GM10248 (cell line): ENCODE measurements at places on chromosomes 2 and 18.

- no peak for DNase-seq
Observed at GRCh38 chr2:30984148-30984547, 154.1 kb downstream of the GALNT14 start.

DNA sequence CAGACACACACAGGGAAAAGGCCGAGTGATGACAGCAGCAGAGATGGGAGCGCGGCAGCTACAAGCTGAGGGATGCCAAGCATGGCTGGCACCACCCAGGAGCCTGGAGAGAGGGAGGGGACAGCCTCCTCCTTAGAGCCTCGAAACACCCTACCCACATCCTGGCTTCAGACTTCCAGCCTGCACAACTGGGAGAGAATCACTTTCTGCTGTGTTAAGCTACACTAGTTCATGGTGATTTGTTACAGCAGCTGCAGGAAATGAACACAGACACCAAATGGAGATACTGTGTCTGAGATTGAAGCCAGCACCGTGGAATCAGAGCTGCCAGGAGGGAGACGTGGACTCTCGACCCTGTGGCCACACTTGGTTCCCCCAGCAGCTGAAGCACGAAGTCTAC, 27.5 kb upstream of the FOSL2 start:
- no peak for DNase-seq

- DNase-seq, result no peak
Observed at GRCh38 chr2:60484133-60484645, 69.3 kb downstream of the BCL11A start.

DNA sequence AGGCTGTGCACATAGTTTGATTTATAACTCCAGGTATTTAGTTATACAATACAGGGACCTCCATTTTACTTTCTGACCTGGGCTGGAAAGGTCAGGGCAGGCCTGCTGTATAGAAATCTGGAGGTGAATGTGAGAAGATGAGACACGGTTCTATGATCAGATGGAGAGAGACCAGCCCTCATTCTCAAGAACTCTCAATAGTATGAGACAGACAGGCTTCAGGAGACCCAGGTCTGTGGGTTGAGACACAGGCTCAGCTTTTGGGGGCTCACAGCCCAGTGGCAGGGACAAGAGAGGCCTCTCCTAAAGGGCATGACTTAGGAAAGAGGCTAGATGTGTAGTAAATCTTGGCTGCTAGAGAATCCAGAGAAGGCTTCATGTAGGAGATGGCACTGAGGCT, 719 bp upstream of the ATP6V1B1 start:
- DNase-seq, result no peak

DNA sequence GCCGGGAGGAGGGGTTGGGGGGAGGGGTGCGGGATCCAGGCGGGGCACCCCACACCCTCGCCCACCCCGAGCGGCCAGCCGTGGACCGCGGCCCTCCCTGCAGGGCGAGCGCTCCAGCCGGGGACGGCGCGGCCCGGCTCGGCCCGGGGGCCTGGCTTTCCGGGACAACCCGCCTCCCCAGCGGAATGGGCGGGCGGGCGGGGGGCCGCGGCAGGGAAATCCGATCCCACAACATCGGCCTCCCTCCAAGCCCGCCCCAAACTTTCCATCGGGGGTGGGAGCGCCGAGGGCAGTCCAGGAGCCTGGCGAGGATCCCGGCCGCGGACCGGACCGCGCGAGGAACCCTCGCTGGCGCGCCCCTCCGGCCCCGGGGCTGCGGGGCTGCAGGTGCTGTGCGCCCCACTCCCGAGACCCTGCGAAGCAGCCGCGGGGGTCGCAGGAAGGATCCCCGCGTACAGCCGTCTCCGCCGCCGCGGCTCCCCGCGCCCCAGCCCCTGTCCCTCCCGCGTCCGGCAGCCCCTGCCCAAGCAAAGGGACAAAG, 529 bp downstream of the SEMA4C start:
- DNase-seq, result no peak

DNA sequence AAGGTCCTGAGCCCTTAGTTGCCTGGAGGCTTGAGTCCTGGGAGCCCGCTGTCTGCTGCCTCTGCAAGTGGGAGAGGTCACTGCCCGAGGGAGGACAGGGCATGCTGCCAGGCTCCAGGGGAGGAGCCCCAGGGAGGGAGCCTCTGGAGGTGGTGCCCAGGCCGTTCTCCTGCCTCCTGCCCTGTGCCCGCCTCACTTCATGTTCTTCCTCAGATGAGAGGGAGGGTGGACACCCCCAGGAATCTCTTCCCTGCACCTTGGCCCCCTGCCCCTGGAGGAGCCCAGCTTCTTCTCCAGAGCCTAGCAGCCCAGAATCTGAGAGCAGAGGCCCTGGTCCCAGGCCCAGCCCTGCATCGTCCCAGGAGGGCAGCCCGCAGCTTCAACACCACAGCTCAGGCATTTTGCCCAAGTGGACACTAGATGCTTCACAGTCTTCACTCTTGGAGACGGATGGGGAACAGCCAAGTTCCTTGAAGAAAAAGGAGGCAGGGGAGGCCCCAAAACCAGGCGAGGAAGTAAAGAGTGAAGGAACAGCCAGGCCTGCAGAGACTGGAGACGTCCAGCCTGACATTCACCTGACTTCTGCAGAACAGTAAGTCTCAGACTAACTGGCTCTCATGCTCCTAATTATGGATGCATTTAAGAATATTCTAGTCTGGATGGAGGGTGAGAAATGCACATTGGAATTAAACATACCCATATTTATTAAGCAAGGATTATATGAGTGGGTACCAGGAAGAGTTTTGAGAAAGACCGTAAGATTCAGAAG, 12.1 kb downstream of the PSD4 start:
- no peak for DNase-seq

DNA sequence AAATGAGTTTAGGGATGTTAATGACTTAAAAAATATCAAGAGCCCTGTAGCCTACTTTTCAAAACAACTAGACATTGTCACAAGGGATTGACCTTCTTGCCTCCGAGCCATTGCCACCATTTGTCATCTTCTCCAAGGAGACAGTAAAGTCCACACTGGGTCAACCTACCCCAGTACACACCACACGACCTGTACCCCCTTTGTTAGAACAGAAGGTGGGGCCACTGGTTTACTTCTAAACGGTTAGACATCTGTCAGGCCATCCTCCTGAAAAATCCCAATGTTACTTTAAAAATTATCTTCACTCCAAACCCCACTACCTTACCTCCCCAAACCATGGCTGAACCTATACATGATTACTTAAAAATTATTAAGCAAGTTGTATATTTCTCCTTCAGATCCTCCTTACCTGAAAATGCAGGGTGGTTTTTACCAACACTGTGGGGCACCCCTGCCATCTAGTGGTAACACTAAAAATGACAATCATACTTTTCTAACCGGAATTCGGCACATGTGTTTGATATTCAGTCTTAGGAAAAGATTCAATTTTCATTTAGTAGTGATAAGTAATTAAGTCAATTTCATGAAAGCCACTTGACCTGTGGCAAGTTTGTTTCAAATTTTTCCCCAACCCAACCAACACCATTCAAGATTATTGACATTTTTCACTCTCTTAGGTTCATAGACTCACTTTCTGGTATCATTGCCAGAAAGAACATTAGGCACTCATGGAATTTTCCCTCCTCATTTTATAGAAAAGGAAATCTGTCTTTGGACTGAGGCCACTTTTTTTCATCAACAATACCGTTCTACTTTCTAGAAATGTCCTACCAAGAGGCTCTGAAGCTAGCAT, 265.3 kb upstream of the PKDCC start:
- DNase-seq, result peak; percentile 34

DNA sequence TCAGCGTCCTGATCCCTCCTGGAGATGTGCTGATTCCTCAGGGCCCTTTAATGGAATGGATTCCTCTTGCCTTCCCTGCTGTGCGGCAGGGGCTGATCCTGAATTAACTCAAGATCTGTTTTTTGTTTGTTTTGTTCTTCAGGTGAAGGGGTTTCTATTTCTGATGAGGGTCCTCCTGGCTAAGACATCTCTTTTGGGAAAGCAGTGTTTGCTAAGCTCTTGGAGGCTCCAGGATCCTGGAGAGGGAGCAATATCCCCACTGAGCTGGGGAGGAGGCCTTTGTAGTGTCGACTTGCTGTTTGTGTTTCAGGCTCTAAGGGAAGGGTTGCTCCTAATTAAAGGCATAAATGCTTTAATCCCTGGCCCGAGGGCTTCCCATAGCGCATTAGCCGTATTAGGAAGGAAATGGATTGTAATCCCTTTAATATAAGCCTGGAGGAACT, 65.3 kb upstream of the FOXI3 start:
- no peak for DNase-seq

DNA sequence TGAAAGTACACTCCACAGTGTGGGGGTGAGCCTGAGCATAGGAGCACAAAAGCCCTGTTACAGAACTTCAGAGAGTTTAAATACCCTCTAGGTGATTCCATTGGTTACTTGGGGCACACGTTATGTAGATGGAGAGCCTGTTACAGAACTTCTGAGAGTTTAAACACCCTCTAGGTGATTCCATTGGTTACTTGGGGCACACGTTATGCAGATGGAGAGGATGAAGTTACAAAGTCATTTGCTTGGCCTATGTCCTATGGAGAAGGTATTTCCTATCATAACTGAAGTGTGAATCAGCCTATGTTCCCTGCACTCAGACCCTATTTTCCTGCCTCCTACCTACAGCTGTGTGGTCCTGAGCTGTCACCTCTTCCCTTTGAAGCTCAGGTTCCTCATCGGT, 3.8 kb upstream of the CAPN10 start:
- DNase-seq, result no peak

DNA sequence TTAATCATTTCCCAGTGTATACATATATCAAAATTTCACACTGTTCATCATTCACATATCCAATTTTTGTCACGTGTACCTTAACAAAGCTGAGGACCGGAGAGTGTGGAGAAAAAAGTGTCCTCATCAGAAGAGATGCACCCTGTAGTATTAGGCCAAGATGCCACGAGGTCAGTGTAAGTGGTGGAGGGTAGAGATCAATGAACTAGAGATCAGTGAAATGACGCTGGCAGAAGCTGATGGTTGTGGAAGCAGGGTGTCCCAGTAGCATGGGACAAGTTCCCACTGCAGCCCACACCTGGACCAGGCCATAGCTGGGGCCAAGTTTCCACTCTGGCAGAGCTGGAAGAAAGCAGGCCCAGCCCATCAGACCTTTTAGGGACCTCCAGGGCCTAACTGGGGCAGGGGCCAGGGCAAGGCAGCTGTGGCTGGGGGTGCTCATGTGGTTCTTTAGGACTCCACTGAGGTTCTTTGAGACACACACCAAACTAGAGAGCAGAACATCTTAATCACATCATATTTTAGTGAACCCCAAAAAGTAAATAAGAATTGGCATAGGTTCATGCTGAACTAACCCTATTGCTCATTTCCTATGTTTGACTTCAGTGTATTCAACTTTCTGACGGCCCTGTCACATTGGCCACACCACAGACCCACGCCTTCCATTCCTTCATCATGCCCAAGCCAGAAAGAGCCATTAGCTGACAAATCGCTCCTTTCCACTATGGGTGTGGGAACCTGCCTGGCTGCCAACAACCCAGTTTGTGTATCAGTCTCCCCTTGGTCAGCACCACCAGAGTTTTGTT, 21.6 kb upstream of the GPR55 start:
- no peak for DNase-seq

DNA sequence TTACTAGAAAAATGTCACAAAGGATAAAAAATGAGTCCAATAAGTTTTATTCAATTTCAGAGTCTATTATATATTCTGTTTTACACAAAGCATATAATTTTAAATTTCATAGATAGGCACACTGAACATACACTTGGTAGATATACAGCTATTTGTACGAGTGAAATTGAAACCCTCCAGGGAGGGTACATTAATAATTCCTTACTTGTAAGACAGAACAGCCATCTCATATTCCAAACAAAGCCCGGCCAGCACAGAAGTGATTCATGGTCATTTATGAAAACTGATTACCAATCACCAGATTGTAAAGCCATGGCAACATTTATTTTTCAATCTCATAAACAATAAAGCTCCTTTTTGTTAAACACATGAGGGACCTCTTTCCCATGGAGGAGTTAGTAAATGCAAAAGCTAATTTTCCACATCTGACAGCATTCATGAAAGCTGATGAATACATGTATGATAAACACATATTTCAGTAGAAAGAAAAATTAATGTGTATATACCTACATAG, 190.6 kb downstream of the TDRD15 start:
- DNase-seq, result no peak

DNA sequence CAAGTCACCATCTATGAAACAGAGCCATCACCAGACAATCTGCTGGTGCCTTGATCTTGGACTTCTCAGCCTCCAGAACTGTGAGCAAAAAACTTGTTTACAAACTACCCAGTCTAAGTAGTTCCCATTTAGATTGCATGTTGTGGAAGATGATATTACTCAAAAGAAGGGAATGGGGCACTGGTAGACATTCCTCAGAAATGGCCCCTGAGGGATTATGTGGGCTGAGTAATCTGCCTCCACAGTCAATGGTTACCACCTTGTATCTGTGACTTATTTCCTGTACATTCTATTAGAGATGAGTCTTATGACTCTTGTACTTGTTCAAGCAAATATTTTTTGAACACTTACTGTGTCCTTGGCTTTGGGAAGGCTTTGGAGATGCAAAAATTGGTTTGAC, 160.4 kb downstream of the NUP35 start:
- no peak for DNase-seq

GRCh38 chr2:168224346-168224745, 23.0 kb downstream of the STK39 start:
- no peak for DNase-seq

DNA sequence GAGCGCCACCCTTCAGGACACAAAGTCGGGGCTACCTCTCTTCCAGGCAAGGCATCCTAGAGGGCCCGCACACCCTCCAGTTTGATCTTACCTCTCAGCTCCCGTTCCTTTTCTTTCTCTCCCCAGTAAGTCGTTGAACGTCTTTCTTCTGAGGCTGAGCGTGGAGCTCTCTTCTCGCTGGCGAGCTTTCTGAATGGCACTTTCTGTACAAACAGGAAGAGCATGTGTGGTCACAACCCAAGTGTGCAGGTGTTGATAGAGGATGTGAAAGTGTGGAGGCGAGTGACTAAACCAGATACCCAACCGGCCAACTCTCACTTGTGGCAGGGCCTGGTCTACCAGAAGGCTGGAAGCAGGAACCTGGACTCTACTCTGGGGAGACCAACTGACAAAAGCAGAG, at the start of gene AFF3:
AFF3 (minus strand) TSS at position 198 of the 400 bp plus-strand sequence. CDS start 38,136 bp downstream, outside the sequence.
- DNase-seq, result peak; percentile 80

DNA sequence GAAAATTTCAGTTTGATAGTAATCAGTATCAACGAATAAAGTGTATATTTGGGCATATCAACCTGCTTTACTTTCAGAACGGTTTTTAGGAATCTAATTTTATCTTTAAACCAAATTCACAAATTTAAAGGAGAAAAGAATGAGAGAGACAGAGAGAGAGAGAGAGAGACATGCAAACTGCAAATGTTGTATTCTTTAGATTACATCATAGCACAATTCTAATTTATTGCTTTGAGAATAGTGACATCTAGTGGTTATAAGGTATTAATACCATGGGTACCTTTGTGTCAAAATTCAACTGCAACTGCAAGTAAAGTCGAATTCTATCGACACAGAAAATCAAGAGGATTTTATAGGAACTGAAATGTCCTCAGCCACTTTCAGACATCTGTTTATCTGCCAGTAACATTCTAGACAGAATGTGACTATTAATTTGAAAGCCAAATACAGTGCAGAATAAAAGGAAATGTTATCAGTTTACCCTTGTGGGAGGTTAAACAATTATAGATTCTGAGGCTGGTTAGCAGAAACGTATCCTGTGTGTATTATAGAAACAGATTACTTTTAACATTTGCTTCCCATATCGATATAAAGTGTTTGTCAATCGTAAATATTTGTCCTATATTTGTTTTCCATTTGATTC, 529.8 kb upstream of the VRK2 start:
- DNase-seq, result peak; percentile 40

- DNase-seq, result no peak
Observed at GRCh38 chr2:17792515-17792914, 23.7 kb upstream of the MSGN1 start.
